ENCODE measurements at places on chromosomes 16 and 17.

DNA sequence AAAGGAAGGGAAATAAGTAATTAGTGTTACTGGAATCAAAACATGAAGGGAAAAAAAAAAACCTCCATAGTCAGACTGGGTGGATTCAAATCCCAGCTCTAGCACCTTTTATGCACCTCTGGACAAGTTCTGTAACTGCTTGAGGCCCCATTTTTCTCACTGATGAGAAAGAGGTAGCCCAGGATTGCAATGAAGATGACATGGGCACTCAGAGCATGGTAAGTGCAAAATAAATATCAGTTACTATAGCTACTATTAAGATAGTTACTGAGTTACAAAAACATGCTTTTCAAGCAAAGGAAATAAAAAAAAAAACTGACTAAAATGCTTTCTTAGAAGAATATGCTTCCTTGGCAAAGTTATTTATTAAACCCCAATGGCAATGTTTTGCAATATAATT is 58.8 kb downstream of the CEP95 start:
- DNase-seq, result no peak

DNA sequence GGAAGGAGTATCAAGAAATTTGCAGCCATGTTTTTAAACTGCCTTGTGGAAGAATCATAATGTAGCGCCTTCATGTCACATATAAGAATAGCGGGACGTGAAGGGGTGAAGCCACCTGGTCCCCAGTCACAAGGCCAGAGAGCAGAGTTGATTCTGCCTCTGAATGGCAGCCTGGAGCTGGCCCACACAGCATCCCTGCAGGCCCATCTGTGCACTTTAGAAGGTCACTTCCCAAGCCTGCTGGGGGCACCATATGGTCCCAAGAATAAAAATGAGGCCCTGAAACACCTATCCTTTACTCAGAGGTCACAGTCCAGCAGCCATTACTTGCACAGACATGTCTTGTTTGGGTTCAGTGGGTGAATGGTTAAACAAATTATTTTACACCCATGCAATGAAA is 15.0 kb downstream of the CD300E start:
- no peak for DNase-seq

DNA sequence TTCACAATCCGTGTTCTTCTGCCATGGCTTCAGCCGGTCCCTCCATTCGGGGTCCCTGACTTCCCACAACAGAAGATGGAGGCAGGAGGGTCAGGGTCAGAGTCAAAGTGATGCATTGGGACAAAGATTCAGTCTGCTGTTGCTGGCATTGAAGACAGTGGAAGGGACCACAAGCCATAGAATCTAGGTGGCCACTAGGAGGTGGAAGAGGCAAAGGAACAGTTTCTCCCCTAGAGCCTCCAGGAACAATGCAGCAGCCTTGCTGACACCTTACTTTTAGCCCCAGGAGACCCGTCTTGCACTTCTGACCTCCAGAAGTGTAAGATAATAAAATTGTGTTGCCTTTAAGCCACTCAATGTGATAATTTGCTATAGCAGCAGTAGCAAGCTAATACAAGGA is 55.9 kb downstream of the MFSD11 start:
- DNase-seq, result peak; percentile 67

DNA sequence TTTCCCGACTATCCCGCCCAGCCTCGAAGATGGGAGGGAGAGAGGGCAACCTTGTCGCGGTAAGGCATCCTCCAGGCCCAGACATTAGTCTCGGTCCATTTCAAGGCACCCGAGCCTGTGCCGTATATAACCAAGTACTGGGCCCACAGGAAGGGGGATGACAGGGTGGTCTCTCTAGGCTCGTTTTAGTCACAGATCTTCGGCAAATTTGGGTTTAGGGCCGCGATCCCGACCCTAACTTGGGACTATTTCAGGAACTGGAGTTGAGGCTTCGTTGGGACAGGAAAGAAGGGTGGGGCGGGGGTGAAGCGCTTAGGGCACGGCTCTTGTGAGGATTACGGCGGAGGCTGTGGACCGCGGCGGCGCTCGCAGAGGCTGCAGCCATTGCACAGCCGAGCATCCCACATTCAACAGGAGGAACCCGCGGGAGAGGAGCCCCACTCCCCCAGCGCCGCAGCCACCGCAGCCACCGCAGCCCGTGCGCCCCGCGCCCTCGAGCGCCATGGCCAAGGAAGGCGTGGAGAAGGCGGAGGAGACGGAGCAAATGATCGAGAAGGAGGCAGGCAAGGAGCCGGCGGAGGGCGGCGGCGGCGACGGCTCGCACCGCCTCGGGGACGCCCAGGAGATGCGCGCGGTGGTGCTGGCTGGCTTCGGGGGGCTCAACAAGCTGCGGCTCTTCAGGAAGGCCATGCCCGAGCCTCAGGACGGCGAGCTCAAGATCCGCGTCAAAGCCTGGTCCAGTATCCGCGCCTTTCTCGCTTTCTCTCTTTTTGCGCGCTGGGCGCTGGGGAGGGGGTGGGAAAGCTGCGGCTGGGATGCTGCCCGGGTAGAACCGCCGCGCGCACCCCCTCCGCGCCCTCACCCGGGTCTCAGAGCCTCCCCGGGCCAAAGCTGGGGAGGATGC is at the start of gene VAT1L:
TSS of gene VAT1L (plus strand) at position 384 of the 904 bp plus-strand sequence. CDS start at position 503, 119 bp downstream.
- peak; percentile 47 for DNase-seq
